Fibroblast of lung (primary cell): ENCODE measurements at places on chromosomes 13 and 19. TPM values are rescaled to one million over a fixed set of nuclear protein-coding genes. Genes with fewer than 3 reads are reported as not detected.

The NFIX gene
- total RNA-seq: 55.2 and 74.8 TPM in 2 replicates

The MBNL2 gene
- total RNA-seq: 54.7 and 61.1 TPM in 2 replicates

The GPR12 gene
- not detected in 2 replicates for total RNA-seq

The KLC3 gene
- 0.17 TPM in 1 of 2 replicates, not detected in the other for total RNA-seq

The OSCAR gene
- under 0.01 and 0.51 TPM in 2 replicates for total RNA-seq

The GAPDHS gene
- total RNA-seq: not detected in 2 replicates

The CDC42EP5 gene
- 14.7 and 15.9 TPM in 2 replicates for total RNA-seq

The PRR19 gene
- total RNA-seq: 0.17 and 0.26 TPM in 2 replicates

The ATP4A gene
- not detected in 2 replicates for total RNA-seq

The MIR17HG gene
- 3.3 and 6.2 TPM in 2 replicates for total RNA-seq

The LHB gene
- not detected in 2 replicates for total RNA-seq

The C13orf42 gene
- not detected in 2 replicates for total RNA-seq

The CEACAM16 gene
- under 0.01 TPM in 1 of 2 replicates, not detected in the other for total RNA-seq

The APOC1 gene
- 2.3 and 8.0 TPM in 2 replicates for total RNA-seq

The BICRA gene
- total RNA-seq: 3.3 and 3.8 TPM in 2 replicates

The SLITRK5 gene
- 0.17 and 0.26 TPM in 2 replicates for total RNA-seq

The PSG7 gene
- not detected in 2 replicates for total RNA-seq

The ERICH4 gene
- total RNA-seq: not detected in 2 replicates

The SIGLEC14 gene
- total RNA-seq: not detected in 2 replicates

The TMEM59L gene
- 0.33 and 0.51 TPM in 2 replicates for total RNA-seq

The ZNF565 gene
- 6.3 and 6.4 TPM in 2 replicates for total RNA-seq

The RGL3 gene
- total RNA-seq: 1.8 and 4.0 TPM in 2 replicates

The ITGBL1 gene
- 19.0 and 45.1 TPM in 2 replicates for total RNA-seq

The FDX2 gene
- total RNA-seq: 14.1 and 21.0 TPM in 2 replicates

The ANGPTL8 gene
- not detected in 2 replicates for total RNA-seq

The SNRNP70 gene
- 114 and 142 TPM in 2 replicates for total RNA-seq

The VSTM2B gene
- not detected in 2 replicates for total RNA-seq

The SOX21 gene
- total RNA-seq: not detected in 2 replicates

The IGSF23 gene
- total RNA-seq: 0.26 and 0.33 TPM in 2 replicates

The CCDC8 gene
- total RNA-seq: 13.4 and 17.2 TPM in 2 replicates

The OR7A5 gene
- not detected in 2 replicates for total RNA-seq

The FFAR3 gene
- not detected in 2 replicates for total RNA-seq

The PRTN3 gene
- total RNA-seq: not detected in 2 replicates

The GSX1 gene
- not detected in 2 replicates for total RNA-seq

The AP1M2 gene
- 0.17 TPM in 1 of 2 replicates, not detected in the other for total RNA-seq

The SGCG gene
- 1.5 and 8.5 TPM in 2 replicates for total RNA-seq

The ERVK3-1 gene
- total RNA-seq: 20.0 and 25.6 TPM in 2 replicates

The FOXO1 gene
- total RNA-seq: 2.5 and 2.8 TPM in 2 replicates

The VMAC gene
- total RNA-seq: 6.4 and 8.3 TPM in 2 replicates

The LACC1 gene
- 8.9 and 11.3 TPM in 2 replicates for total RNA-seq

The FCAR gene
- not detected in 2 replicates for total RNA-seq

The KIR3DL1 gene
- not detected in 2 replicates for total RNA-seq

The ZNF541 gene
- total RNA-seq: 0.17 TPM in 1 of 2 replicates, not detected in the other

The CASP14 gene
- not detected in 2 replicates for total RNA-seq

The MEIS3 gene
- total RNA-seq: 40.3 and 57.8 TPM in 2 replicates

The NKG7 gene
- not detected in 2 replicates for total RNA-seq

The PINLYP gene
- total RNA-seq: 7.2 and 14.7 TPM in 2 replicates

The KANK3 gene
- 0.17 and 0.26 TPM in 2 replicates for total RNA-seq

The SHKBP1 gene
- total RNA-seq: 22.3 and 43.4 TPM in 2 replicates

The FGF21 gene
- total RNA-seq: not detected in 2 replicates

The TMEM272 gene
- total RNA-seq: not detected in 2 replicates

The DLL3 gene
- under 0.01 TPM in 2 replicates for total RNA-seq
